ENCODE measurements at places on chromosomes 1 and 21.

DNA sequence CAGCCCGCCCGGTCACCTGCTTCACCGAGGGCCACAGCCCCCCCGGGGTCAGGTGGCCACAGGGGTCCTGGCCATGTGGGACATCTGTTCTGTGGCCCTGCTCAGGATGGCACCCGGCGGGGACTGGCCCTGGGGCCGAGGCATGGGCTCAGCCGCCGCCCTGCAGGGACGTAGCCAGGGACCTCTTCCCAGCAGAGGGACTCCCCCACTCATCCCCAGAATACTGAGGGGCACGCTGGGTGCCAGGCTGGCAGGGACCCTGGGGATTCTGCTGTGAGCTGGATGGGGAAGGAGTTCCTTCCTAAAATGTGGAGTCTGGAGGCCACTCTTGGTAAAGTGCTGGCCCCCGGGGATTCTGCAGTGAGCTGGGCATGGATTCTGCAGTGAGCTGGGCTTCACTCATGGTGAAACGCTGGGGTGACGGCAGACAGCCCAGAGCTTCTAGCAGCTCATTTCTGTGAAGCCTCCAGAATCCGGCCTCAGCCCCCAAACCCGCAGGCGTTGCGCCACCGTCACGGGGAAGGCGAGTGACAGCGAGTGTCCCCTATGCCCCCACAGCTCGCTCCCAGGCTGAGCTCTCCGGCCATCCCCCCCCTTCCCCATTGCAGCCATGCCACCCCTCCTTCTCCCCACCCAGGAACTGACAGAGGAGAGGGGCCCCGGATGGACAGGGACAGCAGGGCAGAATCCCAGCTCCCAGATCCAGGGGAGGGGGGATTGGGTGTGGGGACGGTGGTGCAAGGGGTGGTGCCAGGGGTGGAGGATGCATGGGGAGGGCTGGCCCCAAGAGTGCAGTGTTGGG is 1.4 kb downstream of the ITGB2 start:
- DNase-seq = peak; percentile 61

DNA sequence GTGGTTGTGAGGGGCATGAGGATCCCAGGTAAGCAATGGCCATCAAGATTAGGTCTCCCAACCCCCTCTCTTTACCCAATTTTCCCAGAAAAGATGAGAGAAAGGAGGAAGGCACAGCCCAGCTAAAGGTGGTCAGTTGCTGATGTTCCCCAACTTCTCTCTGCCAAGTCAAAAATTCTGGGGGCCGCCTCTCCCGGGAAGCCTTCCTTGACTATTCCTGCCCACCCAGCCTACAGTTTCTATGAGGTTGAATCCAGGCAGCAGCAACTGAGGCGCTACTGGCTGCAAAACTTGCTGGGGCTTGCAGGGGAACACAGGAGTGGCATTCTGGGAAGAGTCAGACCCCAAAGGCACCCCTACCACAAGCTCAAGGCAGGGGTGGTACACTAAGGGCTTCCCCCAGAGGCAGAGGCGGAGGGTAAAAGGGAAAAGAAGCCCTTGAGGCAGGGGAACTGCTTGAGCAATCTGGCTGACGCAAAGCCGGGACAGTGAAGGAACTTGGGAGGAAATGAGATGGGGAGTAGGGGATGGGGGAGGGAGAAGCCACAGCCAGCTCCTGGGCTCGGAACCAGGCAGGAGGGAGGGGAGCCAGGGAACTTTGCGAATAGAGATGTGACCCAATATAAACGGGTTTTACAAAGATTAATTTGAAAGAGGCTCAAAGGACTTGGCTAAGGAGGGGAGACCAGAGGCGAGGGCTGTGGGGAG is 31.2 kb downstream of the SDC3 start:
- no peak for DNase-seq

DNA sequence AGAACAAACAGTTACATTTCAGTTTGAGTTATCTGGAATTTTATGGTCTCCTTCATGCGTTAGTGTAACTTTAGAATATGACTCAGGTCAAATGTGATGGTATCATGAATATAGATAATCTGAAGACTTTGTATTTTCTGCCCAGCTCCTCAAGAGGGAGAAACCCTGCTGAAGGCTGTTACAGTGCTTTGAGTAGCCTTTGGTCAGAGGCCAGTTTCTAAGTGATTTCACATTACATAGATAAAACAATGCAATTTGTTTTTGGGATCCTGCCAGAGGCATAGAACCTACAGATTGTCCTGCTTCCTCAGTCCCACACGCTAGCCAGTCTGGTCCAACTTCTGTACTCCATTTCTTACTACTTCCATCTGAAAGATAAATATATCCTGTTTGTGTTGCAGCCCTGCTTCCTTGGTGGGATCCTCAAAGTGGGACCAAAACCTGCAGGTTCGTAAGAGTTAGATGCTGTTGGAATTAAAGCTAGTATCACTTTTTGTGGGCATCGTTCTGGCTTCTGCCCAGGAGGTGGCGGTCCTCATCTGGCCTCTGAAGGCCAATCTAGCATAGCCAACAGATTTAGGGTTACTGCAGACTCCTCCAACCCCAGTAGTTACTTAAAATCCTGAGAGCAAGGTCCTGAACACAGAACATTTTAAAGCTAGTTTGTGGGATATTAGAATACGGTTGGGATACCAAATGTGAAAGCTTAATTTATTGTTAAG is 645.8 kb upstream of the USP24 start:
- no peak for DNase-seq

- DNase-seq = no peak
Measured at GRCh38 chr1:36553591-36554322, 71.0 kb upstream of the CSF3R start.

GRCh38 chr1:77283701-77284425 is 2.0 kb downstream of the AK5 start:
- no peak for DNase-seq

- DNase-seq = no peak
Measured at GRCh38 chr1:236524895-236525184, 1.1 kb downstream of the LGALS8 start.

- peak; percentile 81 for DNase-seq
Measured at GRCh38 chr1:11749203-11749689, 12.7 kb upstream of the C1orf167 start.

GRCh38 chr21:45478115-45478801 is 64.0 kb downstream of the SLC19A1 start:
- peak; percentile 82 for DNase-seq

- no peak for DNase-seq
Measured at GRCh38 chr1:225146478-225146877, 217.0 kb downstream of the DNAH14 start.

- DNase-seq = no peak
Measured at GRCh38 chr1:61797045-61797755, 54.9 kb downstream of the PATJ start.

- no peak for DNase-seq
Measured at GRCh38 chr1:193437785-193438184, 251.4 kb upstream of the B3GALT2 start.

GRCh38 chr1:231387770-231388669 is 34.1 kb downstream of the EGLN1 start:
- no peak for DNase-seq

- no peak for DNase-seq
Measured at GRCh38 chr1:150969626-150970025, 5.0 kb downstream of the CERS2 start.

GRCh38 chr1:4149281-4149680 is 249.2 kb upstream of the C1orf174 start:
- DNase-seq = no peak

GRCh38 chr1:182823220-182823619 is 15.9 kb upstream of the DHX9 start:
- DNase-seq = no peak

DNA sequence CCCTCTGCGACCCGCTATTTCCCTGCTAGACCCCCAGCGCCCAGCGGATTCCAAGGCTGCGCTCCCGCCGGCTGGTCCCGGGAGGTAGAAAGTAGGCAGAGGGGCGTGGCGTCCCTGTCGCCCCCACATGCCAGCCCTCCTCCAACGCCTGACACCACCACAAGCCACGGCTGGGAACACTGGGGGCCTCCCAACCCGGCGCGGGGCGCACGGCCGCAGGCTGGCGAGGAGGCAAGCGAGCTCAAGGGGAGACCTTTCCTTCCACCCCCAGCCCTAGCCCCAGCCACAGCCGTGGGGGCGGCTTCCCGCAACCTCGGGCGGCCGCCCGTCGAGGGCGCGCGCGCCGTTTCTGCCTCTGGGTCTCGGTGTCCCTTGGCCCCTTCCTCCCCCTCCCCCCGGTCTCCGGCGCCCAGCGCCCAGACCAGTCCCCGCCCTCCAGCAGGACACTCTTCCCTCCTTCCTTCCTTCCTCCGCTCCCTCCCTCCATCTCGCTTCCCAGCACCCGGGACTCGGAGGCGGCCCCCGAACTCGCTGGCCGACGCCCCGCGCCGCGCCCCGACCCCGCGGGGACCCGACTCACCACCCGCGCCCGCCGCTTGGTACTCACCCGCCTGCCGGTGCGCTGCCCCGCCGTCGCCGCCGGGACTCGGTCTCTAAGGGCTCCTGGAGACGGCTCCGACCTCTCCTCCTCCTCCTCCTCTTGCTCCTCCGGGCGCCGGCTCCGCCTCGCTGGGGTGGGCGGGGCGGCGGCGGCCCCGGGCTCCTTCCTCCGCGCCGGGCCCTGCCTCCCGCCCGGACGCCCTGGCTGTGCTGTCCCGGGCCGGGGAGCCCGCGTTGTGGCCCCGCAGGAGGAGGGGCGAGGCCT is at the start of gene GNG12:
Gene GNG12, minus strand, starts transcription at position 731 of the 865 bp plus-strand sequence. CDS start 125,781 bp downstream, outside the sequence.
- DNase-seq = peak; percentile 94

DNA sequence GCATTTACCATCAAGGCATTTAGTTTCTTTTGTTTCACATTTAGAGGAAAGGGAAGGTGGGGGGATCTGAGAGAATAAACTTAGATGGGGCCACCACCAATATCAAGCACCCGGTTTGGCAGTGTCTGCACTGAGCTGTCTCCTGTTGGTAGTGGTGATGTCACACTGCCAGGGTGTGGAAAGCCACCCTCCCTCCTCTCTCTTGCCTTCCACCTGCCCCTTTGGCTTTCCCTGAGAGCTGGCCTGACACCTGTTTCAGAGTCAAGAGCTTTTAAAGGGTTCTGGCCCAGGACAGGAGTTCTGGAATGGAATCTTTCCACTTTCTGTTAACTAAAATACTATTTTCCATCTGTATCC is 13.4 kb downstream of the ATF3 start:
- DNase-seq = no peak

- no peak for DNase-seq
Measured at GRCh38 chr1:29924017-29924431, 687.7 kb downstream of the PTPRU start.

DNA sequence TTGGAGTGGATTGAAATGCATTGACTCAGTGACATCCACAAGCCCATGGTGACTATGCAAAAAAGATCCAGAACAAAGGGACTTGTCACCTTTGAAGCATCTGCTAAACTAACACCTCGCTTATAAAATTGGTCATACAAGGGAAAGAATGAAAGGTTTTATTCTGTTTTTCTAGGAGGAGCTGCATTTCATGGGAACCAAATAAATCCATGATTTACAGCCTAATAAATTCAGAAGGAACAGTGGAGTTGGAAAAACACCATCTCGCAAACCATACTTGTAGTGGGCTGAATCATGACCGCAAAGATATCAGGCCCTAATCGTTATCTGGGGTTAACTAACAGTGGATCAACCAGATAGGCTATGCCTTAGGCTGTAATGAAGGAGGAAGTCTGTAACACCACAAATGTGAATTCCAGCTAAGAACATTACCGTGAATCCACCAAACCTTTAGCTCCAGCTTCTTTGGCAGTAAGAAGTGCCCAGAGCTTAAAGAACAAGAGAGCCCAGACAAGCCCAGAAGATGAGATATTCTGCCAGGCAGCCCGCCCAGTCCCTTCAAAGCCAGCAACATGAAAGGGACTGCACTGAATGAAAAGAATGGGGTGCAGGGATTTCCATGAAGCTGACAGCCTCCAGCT is 27.4 kb downstream of the RSPH1 start:
- DNase-seq = no peak

DNA sequence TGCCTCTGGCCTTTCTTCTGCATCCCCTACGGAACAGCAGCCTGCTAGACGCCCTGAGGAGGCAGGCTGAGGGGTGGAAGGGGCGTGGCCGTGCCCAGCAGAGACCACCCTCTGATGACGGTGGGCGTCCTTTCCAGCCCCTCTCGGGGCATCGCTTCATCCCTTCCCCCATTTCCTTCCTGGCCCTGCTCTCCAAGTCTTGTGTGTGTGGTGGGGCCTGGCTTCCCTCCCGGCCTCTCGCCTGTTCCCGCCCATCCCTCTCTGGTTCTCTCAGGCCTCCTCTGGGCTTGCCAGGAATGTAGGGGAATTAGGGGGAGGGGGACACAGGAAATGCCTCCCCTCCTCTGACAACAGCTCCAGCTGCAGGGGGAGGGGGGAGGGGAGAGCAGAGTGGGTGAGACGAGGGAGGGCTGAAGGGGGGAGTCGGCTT is 51.1 kb downstream of the SKI start:
- peak; percentile 82 for DNase-seq

GRCh38 chr1:51242546-51242945 is 6.5 kb downstream of the RNF11 start:
- DNase-seq = no peak

DNA sequence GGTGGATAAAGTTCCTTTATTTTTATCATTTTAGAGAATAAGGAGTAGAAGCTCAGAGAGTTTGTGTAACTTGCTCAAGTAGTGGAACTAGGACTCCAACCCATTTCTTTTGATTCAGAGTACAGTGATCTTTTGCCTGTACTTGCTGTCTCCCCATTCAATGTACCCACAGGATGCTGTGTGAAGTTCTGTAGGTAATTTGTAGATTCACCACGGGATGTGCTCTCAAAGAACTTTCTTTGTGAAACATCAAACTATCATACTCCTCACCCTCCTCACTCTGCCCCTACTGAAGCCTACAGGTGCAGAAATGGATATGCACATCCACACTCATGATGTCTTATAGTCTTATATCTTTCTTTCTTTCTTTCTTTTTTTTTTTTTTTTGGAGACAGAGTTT is 65.8 kb upstream of the HSPA13 start:
- DNase-seq = no peak

GRCh38 chr1:7574121-7575040 is 196.7 kb upstream of the VAMP3 start:
- DNase-seq = no peak

- no peak for DNase-seq
Measured at GRCh38 chr1:209549443-209550205, 33.9 kb upstream of the CAMK1G start.

DNA sequence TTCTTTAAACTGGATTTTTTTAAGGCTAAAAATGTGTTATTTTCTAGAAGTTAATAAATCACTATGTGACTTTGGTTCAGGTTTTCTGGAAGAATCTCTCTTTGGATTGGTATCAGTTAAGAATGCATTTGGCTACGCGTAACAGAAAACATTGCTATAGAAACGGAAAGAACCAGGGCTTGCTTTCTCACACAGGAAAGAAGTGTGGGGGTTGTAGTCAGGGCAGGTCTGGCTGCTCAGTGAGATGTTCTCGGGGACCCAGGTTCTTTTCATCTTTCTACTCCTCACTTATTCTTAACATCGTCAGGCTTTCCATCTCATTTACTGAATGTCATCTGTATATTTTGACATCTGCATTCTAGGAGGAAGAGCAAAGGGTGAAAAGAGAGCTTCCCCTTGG is 191.4 kb downstream of the ZBTB18 start:
- no peak for DNase-seq

DNA sequence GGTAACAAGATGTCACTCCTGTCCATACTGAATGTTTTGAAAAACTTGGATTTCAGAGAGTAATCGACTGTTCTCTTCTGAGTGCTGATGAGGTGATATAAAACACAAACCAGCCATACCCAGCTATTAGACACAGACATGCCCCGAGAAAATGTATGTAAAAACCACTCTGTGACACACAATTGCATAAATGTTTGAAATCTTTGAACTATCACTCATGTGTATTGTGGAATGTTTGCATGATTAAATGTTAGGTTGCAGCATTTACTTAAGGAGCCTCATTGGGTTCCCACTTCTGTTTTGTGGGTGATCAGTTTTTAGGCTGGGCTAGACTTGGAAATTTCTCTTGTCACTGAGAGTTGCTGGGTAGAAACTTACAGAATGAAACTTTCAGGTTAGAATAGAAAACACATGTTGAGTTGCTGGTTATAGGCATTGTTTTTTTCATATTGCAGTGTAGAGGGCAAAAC is 270.4 kb upstream of the B3GALT2 start:
- no peak for DNase-seq
